ENCODE measurements at places on chromosomes 6 and 20.

- DNase-seq = no peak
These were observed 29.6 kb upstream of the MAP7 start for GRCh38 chr6:136579800-136580199.

DNA sequence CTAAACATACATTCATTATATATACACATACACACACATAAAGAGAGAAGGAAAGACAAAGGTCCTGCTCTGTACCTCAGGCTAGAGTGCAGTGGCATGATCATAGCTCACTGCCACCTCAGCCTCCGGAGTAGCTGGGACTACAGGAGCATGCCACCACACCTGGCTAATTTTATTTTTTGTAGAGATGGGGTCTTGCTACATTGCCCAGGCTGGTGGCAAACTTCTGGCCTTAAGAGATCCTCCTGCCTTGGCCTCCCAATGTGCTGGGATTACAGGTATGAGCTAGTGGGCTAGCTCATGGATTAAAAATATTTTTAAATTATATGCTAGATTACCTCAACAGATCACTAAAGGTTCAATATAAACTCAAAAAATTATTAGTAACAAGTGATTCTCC, 30.3 kb downstream of the NUDT3 start:
- no peak for DNase-seq

DNA sequence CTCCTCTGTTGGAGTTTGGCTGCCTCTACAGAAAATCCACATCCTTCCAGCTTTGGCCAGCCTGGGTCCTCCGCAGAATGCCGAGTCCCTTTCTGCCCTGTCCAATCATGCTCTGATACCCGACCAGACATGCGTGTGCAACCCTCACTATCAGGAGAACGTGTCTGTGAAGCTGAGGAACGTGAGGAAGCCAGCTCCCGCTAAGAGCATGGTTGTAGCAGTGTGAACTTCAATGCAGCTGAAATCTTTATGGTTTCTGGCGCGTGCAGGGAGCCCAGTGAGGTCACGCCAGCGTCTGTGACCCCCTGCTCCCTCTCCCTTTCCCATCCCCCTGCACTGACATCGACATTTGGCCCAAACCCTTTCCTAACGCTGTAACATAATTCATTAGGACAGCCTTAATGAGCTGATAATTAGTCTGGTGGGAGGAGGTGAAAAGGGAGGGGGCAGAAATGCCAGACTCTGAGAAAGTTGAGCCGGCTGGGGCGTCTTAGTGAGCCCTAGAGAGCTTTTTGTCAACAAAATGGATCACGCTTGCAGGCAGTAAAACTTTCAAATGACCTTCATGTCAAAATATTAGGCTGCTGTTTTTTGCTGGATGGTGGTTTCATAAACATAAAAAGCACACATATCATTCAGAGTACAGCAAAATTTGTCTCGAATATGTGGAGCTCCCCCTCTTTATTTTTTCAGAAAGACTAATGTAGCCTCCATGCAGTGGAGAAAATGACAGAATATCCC, 423.3 kb downstream of the QKI start:
- no peak for DNase-seq

DNA sequence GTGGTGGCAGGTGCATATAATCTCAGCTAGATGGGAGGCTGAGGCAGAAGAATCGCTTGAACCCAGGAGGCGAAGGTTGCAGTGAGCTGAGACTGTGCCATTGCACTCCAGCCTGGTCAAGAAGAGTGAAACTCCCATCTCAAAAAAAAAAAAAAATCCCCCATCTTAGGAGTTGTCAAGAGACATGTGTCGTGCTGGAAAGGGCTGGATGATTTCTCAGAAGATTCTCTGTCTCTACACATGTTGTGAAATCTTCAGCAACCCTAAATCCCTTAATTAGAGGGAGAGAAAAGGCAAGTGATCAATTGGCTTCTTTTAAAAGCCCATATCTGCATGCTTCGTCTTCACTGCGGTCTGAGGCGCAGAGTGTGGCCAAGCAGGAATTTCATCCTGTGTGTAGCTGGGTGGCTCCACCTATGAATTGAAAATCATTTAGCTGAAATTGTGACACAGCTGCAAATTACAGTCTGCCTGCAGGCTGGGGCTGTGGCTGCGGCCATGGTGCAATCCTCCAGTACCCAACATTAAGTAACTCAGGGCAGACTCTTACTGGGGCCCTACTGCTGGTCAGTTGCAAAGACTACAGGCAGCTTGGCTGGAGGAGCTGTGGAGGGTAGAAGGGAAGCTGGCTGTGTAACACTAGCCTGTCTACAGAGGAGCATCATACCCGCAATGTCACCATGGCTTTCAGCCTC, 3.2 kb upstream of the TGM3 start:
- DNase-seq = no peak
